Effector memory CD4-positive, alpha-beta T cell (primary cell): ENCODE measurements at places on chromosomes 3 and 15.
A peak's percentile ranks its signal among the peaks of the same experiment; 100 is the strongest.

DNA sequence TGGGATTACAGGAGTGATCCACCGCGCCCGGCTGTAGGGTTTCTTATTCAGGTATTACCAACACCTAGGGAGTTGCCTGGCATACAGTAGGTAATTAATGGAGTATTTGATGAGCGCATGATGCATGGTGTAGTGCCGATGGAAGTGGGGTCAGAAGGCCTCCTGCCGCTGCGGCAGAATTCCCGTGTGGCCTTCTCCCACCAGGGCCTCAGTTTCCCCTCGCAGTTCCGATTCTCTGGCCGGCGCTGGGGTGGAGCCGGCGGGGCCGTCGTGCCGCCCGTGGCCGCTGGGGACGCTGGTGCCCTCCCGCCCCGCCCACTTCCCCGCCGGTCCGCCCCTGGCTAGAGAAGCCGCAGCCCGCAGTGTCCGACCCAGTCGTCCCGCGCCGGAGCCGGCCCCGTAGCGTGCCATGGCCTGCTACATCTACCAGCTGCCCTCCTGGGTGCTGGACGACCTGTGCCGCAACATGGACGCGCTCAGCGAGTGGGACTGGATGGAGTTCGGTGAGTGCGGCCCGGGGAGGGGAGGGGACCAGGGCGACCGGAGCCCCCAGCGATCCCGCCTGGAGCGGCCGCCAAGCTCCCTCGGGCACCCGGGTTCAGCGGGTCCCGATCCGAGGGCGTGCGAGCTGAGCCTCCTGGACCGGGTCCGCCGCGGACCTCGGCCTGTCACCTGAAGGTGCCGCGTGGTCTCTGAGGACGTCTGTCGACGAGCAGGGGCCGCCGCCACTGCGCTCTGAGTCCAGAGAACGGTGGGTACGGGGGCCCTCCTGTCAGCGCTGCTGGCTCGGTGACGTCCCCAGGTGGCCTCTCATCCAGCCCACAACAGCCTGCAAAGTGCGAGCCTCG lies at the start of gene IRAK2:
TSS of gene IRAK2 (plus strand) at position 374 of the 848 bp plus-strand sequence. CDS start at position 410, 36 bp downstream.
- peak; percentile 29 for DNase-seq

DNA sequence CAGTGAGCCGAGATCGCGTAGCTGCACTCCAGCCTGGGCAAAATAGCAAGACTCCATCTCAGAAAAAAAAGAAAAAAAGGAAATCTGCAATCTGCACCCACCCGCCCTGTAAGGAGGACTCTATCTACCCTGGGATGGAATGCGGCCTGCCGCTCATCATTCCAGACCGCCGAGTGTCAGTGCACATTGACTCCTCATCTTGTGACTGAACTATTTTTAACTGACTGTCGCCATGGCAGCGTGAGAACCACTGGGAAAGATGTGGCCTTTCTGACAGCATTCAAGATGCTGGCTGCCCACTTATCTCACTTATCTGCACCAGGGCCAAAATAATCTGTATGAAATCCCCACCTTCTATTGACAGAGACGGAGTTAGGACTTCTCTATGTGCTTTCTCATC lies 38.8 kb upstream of the ANKRD34C start:
- DNase-seq: no peak

DNA sequence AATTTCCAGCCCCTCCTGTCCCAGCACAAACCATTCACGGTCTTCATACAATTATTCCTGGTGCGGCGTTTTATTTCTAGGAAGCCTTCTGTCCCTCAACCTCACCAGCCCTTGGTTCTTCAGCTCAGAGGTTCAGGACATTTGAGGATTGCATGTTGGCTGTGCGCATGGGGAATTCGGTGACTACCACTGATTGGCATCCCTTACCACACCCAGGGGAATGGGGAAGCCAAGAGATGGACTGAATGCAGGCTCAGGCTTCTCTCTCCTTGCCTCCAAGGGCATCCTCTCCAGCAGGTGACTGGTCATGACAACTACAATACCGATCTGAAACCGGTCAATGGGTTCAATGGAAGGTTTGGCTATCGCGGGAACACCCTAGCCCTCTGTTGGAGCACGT lies 153.8 kb downstream of the MTHFS start:
- no peak for DNase-seq

GRCh38 chr3:46706771-46707582 lies 5.8 kb downstream of the TMIE start:
- DNase-seq: no peak

- DNase-seq: no peak
Observed at GRCh38 chr3:83928391-83928790, 1030.4 kb upstream of the CADM2 start.

DNA sequence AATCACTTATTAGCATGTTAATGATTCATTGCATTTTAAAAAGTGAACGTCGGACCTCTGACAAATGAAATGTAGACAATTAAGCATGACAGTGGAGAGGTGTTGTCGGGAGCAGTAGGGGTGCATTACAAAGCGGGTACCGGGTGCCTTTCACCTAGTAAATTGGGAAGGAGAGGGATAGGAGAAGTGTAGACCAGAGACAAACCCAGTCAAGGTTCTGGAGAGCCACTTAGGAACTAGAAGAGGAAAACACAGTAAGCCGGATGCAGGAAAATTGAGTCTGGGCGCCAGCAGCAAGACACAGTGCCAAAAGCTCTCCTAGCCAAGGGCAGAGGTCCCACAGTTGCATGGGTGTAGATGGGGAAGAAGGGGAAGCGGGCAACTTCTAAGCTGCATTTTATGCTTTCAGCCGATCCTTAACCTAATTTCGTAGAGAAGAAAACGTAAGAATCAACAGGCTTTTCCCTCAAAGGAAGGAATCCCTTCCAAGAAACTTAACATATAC lies 3.1 kb upstream of the CERS3 start:
- DNase-seq: no peak

- no peak for DNase-seq
Observed at GRCh38 chr3:146390006-146390772, 79.2 kb downstream of the PLSCR2 start.

- DNase-seq: no peak
Observed at GRCh38 chr3:197752107-197752506, 2.4 kb downstream of the FYTTD1 start.

GRCh38 chr15:44541282-44541958 lies 4.5 kb downstream of the EIF3J start:
- no peak for DNase-seq

- DNase-seq: no peak
Observed at GRCh38 chr3:196948442-196949284, 6.3 kb upstream of the NCBP2 start.

DNA sequence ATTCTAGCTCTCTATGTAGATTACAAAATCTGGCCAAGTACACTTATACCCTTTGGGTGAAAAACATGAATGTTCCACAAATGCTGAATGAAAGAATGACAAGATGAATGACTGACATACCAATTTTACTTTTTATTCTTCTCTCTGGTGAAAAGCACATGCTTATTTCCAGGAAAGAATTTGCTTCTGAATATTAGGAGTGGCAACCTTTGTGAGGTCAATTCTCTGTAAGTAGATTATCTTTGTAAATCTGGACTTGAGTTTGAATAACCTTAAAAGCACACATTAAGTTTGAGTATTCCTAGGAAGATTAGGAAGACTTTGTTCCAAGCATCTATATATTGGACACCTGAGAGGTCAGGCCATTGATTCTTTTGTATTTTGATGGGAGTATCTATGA lies 78.1 kb upstream of the P2RY1 start:
- DNase-seq: no peak

DNA sequence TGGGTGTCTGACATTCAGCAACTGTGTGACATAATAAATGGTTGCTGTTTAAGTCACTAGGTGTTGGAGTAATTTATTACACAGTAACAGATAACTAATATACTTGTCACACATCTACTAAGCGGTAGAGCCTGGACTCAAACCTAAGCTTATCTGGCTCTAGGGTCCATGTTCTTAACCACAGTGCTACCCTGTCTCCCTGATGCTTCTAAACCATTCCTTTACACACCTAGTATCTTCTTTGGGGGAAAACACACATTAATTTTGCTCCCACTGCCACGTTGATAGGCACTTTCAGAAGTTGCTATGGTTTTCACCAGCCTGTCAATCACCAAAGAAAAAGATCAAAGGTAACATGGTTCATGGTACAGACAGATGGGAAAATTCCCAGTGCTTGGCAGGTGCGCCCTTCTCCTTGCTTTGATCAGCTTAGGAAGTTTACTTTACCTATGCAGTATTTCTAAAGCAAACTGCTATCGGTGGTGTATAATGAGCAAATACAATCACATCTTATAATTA lies 150.8 kb downstream of the PDZRN3 start:
- no peak for DNase-seq

GRCh38 chr3:194879991-194880939 lies 194.6 kb downstream of the FAM43A start:
- DNase-seq: no peak

GRCh38 chr3:128011140-128011539 lies 41.1 kb upstream of the SEC61A1 start:
- DNase-seq: no peak

GRCh38 chr3:97817965-97818364 lies 3.8 kb upstream of the CRYBG3 start:
- no peak for DNase-seq

DNA sequence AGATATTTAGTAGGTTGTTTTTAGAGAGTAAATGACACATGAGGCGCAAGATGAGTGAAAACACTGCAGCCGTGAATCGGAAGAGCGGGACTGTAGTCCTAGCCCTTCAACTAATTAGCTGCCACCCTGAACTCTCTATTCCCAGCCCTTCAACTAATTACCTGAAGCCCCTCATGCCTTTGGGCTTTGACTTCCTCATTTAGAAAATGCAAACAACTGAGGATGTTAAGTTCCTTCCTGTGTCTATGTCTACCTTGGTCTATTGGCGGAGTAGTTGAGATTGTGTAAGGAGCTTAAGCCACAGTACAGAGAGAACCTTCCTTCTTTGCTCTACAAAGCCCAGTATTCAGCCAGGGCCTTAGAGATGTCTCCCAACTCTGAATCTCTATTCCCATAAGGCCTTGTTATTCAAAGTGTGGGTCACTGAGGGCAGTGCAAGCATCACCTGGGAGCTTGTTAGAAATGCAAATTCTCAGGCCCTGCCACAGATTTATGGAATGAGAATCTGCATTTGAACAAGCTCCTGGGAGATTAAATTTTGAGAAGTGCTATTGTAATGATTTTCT lies 71.8 kb upstream of the SCN5A start:
- no peak for DNase-seq

DNA sequence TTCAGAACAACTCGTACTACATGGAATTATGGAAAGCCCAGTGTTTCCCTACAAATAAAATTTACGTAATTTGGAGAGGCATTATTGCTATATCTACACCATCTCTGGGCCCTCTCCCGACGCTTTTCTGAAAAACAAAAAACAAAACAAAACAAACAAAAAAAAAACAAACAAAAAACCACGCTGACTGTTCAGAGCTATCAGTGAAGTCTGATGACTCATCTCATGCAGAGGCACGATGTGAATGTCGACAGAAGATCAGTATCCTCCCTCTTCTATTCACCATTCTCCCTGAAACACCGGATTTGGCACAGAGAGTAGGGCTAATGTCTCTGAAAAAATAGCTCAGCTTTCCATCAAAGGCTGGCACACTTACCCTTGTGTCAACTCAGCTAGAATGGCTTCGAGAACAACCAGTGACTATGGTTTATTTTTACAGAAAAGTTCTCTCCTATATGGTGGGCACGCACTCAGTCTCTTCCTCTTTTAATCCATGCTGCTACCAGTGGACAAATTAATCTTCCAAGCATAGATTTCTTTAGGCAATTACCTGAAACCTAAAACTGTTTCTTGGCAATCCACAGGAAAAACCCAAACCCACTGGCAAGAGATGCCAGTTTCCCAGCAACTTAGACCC lies 1.5 kb downstream of the CRBN start:
- no peak for DNase-seq

DNA sequence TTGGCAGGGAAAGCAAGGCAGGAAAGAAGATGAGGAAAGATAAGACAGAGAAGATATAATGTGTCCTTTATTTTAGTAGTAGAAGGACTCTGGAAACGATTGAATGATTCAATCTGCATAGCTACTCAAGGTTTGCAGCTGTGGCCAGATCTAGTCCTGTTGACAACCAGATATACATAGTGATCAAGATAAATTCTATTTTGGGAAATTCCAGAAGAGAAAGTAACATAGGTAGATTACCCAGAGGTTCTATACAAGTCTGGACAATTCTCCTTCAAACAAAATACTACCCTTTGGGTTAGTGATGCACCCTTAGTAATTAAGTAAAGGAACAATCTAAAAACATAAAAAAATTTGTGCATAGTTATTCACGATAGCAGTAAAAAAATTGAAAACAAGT lies 9.4 kb downstream of the TERC start:
- DNase-seq: no peak

- no peak for DNase-seq
Observed at GRCh38 chr3:101833446-101833974, 15.8 kb upstream of the NFKBIZ start.

GRCh38 chr3:190155752-190156151 lies 35.1 kb upstream of the P3H2 start:
- no peak for DNase-seq

DNA sequence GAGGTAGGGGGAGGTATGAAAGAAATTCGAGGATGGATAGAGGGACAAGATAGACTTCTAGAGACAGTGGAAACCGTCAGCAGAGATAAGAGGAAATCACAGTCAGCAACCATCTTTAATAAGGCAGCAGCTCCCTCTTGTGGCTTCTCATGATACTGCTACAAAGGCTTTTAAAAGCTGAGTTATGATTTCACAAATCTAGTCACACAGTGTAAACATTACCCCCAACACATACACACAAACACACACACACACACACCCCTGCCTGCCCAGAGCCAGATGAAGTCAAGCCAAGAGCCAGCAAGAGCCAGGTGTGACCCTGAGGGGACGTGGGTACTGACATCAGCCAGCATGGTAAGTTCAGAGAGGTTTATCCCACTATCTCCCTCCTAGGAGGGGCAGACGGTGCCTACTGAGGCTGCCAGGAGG lies 18.9 kb upstream of the TGM5 start:
- peak; percentile 44 for DNase-seq

- no peak for DNase-seq
Observed at GRCh38 chr3:107962946-107963345, 127.9 kb downstream of the CD47 start.

GRCh38 chr3:15287565-15288330 lies 44.6 kb downstream of the SH3BP5 start:
- no peak for DNase-seq

- no peak for DNase-seq
Observed at GRCh38 chr3:75254685-75255084, 409.4 kb upstream of the FRG2C start.

GRCh38 chr3:67901681-67902080 lies 247.3 kb upstream of the SUCLG2 start:
- no peak for DNase-seq

DNA sequence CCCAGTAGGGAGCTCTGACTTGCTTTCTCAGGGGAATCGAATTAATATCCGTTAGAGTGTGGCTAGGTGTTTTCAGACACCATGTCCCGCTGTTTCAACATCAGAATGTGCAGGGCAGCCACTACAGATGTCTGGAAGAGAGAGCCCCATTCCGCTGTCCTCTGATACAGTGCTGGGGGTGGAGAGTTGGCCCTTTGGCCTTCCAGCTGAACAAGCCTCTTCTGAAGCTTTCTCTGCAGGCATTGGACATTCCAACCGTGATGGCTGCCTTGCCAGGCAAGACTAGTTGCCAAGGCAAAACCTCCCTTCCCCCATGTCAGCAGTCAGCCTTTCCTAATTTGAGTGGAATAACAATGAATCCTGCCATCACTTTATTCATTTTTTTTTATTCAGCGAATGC lies 1.5 kb downstream of the FAH start:
- DNase-seq: no peak

- no peak for DNase-seq
Observed at GRCh38 chr3:23831517-23832394, 26.0 kb downstream of the UBE2E1 start.
